AG04450 (cell line): ENCODE measurements at places on chromosomes 5 and 9.

- DNase-seq = no peak
Observed at GRCh38 chr5:146192571-146193043, 10.2 kb upstream of the LARS1 start.

DNA sequence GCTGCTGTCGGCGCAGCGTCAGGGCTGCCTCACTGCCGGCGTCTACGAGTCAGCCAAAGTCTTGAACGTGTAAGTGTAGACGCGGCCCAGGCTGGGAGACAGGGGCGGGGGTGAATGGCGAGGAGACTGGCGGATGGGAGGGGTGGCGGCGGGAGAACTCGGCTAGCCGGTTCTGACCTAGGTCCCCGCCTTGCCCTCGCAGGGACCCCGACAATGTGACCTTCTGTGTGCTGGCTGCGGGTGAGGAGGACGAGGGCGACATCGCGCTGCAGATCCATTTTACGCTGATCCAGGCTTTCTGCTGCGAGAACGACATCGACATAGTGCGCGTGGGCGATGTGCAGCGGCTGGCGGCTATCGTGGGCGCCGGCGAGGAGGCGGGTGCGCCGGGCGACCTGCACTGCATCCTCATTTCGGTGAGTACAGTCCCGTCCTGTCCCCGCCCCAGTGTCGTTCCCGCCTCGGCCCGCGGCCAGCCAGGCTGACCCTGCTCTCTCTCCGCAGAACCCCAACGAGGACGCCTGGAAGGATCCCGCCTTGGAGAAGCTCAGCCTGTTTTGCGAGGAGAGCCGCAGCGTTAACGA is 745 bp downstream of the GADD45G start:
- DNase-seq = no peak

- DNase-seq = no peak
Observed at GRCh38 chr9:37220971-37221370, 100.6 kb downstream of the ZCCHC7 start.

DNA sequence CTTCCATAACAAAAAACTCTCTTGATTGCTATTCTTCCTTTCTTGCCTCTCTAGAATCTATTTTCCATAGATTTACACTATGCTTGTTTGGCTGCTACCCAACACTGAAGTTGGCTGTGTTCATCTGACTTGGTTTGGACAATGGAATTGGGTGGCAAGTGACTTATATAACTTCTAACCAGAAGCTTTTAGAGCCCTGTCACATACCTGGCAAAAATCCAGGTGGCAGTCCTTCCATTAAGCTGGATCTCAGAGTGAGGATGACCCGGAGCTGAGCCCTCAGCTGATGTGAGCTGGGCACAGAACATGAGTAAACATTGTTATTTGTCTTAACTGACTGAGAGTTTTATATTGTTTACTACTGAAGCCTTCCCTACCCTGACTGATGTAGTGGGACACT is 225.7 kb downstream of the TLR4 start:
- DNase-seq = no peak

DNA sequence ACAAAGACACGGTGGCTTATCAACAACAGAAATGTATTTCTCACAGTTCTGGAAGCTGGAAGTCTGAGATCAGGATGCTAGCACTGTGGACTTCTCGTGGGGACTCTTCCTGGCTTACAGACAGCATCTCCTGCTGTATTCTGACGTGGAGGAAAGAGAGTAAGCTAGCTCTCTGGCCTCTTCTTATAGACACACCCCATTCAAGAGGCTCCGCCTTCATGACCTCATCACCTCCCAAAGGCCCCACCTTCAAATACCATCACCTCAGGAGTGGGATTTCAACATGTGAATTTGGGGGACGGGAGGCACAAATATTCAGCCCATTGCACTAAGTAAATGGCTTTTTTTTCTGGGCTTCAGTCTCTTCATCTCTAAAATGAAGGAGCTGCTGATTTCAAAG is 27.6 kb downstream of the KCNMB1 start:
- DNase-seq = no peak

- no peak for DNase-seq
Observed at GRCh38 chr5:140113180-140113698, 670 bp upstream of the PURA start.
